ENCODE measurements at places on chromosomes 7 and 10.

DNA sequence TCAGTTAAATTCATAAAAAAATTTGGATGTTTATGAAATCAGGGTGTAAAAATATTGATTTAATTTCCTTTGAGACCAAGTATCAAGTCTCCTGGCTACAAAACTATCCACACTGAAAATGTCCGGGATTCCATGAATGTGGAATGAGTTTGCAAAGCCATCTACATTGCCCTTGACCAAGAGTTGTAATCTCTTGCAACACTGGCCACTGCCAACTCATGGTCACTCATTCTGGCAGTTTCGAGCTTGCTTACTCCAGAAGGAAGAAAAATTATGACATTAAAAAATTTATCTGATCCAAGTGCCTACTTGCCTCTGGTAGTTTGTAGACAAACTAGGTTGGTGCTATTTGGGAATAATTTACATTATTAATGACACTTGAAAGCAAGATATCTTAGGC lies 84.2 kb downstream of the NPY start:
- no peak for DNase-seq

DNA sequence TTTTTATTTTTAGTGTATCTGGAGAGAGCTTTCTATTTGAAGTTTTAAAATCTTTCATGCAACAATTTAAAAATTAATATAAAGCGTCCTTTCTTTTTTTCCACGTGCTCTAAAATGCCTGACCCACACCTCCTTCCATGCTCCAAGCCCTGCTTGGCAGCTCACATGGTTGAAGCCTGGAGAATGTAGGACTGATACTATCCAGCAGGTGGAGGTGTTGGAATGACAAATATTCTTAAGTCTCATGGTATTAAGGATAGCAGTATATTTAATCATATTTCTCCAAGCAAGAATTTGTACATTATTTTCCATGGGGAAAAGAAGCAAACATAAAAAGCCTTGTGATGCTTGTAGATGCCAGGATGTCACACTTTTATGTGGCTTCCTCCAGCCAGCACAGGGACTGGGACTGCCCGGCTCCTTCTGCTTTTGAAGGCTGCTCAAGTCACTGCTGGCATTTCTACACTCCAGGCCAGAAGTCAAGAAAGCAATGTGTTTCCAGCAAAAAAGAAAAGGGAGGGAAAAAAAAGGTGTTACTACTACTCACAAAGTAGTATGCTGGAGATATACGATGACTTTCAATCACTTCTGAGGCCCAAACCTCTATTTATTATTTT lies 49.7 kb downstream of the BZW2 start:
- peak; percentile 80 for DNase-seq

DNA sequence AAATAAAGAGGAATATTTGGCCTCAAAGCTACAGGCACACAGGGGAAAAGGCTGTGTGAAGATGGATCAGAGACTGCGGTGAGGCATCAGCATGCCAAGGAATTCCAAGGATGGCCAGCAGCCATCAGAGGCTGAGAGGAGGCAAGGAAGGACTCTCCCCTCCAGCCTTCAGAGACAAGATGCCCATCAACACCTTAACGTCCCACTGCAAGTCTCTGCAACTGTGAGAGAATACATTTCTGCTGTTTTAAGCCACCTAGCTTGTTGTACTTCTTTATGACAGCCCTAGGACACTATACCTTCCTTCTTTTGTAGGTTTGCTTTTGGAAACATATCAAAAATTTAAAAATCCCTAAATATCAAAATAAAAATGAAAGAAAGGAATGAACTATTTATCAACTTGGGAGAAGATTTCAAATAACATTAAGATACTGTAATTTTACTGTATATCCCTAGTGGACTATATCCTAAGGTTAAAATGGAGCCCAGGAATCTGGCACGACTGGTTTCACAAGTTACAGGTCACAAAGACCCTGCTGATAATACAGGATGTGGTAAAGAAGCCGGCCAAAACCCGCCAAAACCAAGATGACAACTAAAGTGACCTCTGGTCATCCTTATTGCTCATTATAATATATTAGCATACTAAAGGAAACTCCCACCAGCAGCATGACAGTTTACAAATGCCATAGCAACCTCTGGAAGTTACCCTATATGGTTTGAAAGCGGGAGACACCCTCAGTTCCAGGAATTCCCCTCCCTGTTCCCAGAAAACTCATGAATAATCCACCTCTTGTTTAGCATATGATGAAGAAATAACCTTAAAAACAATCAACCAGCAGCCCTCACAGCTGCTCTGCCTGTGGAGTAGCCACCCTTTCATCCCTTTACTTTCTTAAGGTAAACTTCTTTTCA lies 185.2 kb downstream of the AVL9 start:
- peak; percentile 95 for DNase-seq

DNA sequence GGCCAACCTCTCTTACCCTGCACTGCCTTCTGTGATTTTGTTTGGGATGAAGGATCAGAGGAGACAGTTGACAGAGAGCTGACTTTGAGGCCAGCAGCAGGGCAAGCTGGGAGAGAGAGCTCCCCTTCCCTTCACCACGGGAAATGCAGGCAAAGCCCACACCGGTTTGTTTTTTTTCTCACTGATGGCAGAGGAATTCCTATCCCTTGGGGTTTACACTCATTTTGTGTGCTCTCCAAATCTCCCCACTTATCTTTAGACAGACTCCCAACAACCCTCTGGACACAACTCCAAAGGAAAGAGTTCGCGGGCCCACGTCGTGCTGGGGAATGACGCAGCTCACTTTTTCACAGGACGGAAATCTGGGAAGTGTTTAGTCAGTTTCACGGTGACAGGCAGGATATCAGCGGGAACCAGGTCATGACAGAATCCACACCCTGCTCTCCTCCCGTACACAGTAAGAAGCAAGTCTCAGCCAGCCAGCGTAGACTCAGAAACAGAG lies 68.3 kb upstream of the FAM171A1 start:
- no peak for DNase-seq

GRCh38 chr7:139118234-139118804 lies 8.8 kb upstream of the ZC3HAV1 start:
- peak; percentile 93 for DNase-seq

DNA sequence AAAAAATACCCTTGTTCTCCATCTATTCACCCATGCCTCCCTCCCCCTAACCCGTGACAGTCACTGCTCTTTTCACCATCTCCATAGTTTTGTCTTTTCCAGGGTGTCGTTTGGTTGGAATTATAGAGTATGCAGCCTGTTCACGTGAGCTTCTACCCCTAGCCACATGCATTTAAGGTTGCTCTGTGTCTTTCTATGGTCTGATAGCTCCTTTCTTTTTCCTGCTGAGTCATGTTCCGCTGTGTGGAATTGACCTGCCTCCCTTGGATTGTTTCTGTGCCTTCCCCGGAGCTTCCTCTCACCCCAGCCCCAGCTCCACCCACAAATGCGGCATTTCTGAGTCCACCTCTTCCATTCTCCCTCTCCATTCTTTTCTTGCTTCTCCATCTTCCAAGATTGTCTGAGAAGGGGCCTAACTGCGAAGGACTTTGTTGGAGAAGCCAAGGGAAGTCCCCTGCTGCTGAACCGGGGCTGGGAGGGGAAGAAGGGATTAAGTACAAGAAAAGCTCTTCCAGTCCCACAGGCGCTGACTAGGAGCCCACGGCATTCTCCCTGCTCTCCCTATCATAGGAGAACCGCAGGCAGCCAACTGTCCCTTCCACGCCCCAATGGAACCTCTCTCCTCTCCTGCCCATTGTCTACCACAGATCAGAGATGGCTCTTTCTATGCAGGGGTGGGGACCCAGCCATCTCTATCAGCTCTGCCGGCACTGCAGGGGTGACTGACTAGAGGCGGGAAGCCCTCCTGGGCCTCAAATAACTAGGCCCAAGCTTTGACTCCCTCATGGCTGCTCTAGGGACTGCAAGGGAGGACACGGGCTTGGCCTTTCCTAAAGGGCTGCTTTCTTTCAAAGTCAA lies 87.5 kb upstream of the ANLN start:
- peak; percentile 38 for DNase-seq

DNA sequence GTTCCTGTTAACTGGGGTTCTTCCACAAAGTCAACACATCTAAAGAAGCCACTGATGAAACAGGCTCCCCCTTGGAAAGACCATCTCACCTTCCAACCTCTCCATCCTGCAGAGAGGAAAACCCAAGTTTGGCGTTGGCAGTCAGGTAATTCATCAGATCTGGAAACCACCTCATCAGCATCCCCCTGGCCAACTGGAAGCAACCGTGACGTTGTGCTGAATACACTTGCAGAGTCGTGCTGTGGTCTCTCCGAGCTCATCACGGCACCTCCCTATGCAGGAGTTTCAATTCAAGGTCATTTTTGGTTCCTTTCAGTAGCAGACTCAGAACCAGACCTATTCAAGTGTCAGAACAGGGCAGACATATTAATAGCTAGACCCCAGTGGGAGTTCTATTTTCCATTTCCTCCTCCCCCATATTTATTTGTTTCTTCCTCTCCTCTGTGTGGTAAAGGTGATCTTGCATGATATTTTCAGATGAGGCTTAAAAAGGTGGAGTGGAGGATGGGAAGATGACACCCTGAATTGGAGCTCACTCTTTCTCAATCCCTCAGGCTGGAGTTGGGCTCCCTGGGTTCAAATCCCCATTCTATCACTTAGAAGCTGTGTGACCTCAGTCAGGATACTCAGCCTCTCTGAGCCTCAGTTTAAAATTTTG lies 149.1 kb upstream of the ADO start:
- no peak for DNase-seq

DNA sequence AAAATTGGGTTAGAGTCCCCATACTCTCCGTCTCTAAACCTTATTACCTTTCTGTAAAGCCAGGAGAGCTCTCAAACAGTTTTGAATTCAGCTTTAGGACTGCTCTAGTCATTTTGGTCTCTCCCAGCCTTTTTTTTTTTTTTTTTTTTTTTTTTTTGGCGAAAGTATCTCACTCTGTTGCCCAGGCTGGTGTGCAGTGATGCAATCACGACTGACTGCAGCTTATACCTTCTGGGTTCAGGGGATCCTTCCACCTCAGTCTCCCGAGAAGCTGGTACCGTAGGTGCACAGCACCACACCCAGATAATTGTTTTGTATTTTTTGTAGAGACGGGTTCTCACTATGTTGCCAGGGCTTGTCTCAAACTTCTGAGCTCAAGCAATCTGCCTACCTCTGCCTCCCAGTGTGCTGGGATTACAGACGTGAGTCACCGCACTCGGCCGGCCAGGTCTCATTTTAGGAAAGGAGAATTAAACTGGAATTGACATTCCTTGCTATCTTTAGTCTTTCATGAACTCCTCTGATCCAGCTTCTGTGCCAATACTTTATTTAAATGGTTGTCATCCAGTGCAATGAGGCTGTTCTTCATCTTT lies 31.4 kb upstream of the RSU1 start:
- no peak for DNase-seq

DNA sequence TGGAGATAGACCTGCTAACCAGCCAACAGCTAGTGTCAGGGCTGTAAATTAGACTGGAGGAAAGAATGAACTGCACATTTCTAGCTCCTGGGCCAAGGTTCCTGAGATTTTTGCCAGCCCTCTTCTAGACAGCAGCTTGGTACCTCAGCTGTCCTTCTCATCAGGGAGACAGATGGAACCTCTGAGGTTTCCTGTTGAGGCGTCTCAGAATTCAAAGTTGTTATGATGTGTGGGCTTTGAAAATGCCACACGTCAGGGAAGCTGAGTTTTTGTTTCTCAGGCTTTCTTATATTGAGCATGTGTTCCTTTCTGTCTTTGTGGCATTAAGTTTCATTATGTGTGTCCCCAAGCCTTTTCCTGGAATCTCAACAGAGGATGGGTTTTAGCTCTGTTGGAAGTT lies 736.6 kb downstream of the AUTS2 start:
- no peak for DNase-seq

GRCh38 chr7:102111061-102112041 lies 175.3 kb upstream of the SH2B2 start:
- no peak for DNase-seq

DNA sequence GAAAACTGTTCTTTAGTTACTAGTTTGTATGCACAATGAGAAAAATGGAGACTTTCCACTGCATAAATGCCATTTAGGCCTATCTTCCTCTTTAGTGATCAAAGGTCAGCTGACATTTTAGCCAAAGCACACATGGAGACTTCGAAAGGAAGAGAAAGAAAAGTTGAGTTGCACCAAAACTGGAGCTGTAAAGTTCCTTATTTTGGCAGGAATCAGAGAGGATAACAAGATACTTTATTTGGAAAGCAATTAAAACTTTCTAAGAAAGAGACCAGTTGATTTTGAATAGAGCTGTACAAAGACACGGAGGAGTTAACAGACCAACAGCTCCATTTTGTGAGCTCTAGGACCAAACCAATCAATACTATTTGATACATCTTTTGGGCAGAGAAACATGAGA lies 14.2 kb downstream of the ENTPD7 start:
- DNase-seq = no peak

- DNase-seq = no peak
These were observed 170.5 kb downstream of the CDC14C start for GRCh38 chr7:49094866-49095265.

DNA sequence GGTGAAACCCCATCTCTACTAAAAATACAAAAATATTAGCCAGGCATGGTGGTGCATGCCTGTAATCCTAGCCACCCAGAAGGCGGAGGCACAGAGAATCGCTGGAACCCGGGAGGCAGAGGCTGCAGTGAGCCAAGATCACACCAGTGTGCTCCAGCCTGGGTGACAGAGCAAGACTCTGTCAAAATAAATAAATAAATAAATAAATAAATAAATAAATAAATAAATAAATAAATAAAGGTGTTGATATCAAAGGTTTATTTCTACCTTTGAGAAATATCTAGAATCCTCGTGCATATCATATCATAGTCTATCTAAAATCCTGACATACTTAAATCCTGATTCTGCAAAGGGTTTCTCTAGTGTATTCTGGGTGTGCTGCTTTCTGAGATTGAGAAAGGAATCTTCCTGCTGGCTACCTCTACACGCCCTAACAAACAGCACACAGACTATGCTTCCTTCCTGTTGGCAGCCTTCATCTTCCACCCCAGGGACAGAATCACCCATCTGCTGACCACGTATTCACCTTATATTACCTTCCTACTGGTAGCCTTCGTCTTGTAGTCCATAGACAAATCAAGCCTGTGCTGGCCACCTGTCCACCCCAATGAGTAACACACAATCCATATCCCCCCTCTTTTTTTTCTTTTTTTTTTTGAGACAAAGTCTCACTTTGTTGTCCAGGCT lies 8.7 kb downstream of the ABLIM1 start:
- DNase-seq = no peak

- DNase-seq = no peak
These were observed 58.0 kb downstream of the RAMP3 start for GRCh38 chr7:45215601-45216062.
